ENCODE measurements at places on chromosomes 4 and X.

DNA sequence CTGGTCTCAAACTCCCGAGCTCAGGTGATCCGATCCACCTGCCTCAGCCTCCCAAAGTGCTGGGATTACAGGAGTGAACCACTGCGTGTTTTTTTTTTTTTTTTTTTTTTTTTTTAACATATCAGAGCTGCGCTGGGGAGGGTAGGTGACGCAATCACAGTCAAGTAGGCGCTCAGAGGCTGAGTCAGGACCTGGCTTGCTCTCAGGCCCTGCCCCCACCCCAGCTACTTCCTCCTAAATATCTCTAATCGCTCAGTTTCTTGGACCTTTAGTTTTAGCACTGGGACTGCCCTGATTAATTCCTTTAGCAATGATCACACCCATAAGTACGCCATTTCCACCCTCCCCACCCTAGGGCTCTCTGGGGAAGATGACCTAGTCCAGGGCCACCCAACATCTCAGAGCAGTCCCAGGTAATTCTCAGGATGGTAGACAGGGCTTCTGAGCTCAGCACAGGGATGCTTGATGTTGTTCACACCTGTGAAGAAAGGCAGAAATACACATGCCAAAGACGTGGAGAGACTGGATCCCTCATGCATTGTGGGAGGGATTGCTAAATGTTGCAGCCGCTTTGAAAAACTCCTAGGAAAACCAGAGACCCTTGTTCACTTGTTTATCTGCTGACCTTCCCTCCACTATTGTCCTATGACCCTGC, 50.2 kb downstream of the DDX3X start:
- DNase-seq = no peak

GRCh38 chr4:145083891-145084605, 13.9 kb downstream of the ANAPC10 start:
- DNase-seq = no peak

DNA sequence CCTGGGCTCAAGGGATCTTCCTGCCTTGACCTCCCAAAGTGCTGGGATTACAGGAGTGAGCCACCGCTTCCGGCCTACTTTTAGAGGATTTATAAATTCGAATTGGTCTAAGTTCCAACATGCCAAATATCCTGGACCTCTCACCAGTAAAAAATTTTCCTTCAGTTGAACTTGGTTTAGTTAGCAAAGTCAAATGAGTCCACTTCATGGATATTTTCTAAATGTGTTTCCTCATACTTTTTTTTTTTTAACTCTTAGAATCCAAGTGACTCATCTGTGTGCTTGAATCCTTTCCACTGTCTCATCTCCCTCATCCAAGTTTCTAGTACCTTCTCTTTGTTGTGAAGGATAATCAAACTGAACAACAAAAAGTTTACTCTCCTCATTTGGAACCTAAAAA, 49.7 kb downstream of the RBM47 start:
- DNase-seq = no peak

GRCh38 chr4:124304941-124305340, 407.6 kb downstream of the ANKRD50 start:
- DNase-seq = no peak

DNA sequence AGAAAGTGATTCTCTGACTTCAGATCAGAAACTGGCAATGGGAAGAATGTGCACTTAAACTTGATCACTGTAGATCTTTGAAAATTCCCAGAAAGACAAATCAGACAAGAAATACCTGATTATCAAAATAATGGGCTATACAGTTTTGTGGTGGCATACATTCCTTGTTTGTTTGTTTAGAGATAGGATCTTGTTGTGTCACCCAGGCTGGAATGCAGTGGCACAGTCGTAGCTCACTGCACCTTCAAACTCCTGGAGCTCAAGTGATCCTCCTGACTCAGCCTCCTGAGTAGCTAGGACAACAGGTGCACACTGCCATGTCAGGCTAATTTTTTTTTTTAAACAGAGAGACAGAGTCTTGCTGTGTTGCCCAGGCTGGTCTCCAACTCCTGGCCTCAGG, 81.0 kb upstream of the SPRY1 start:
- DNase-seq = no peak
